Testis (tissue), 5 donors: ENCODE measurements at places on chromosomes 1 and 21. TPM values are rescaled to one million over a fixed set of nuclear protein-coding genes. Genes with fewer than 3 reads are reported as not detected.

The ZNF593OS gene
- 0.62 TPM for polyA plus RNA-seq

GRCh38 chr1:198254521-198254920, 97.7 kb downstream of the NEK7 start:
- no peak for DNase-seq

DNA sequence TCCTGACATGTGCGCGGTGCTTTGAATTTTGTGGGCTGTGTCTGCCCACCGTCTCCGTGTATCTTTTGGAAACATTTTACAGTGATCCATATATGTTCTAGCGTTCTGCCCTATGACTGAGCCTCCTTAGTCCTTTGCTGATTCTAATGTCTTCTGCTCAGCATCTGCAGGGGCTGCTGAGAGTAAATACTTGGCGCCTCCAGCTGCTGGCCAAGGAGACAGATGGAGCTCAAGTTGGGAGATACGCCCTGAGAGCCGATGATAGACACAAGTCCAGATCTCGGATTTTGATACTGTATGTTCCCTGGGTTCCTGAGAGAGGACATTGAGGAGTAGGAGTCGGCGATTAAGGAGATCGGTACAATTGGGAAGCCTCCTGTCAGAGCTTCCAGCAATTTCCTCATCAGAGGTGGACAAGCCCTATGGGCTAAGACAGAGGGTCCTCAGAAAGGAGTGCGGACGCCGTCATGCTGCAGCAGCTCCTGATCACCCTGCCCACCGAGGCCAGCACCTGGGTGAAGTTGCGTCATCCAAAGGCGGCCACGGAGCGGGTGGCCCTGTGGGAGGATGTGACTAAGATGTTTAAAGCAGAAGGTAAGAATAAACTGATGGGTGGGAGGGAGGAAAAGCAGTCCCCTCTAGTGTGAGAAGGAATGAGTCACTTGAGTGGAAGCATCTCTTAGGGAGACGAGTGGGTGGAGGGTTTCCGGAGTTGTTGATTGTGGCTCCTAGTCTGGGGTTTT, 390 bp downstream of the ZFP69B start:
- peak; percentile 15 for DNase-seq

- DNase-seq = no peak
Measured at GRCh38 chr1:58997637-58998036, 213.8 kb upstream of the JUN start.

The IL10RB gene
- polyA plus RNA-seq = 14.4 TPM

DNA sequence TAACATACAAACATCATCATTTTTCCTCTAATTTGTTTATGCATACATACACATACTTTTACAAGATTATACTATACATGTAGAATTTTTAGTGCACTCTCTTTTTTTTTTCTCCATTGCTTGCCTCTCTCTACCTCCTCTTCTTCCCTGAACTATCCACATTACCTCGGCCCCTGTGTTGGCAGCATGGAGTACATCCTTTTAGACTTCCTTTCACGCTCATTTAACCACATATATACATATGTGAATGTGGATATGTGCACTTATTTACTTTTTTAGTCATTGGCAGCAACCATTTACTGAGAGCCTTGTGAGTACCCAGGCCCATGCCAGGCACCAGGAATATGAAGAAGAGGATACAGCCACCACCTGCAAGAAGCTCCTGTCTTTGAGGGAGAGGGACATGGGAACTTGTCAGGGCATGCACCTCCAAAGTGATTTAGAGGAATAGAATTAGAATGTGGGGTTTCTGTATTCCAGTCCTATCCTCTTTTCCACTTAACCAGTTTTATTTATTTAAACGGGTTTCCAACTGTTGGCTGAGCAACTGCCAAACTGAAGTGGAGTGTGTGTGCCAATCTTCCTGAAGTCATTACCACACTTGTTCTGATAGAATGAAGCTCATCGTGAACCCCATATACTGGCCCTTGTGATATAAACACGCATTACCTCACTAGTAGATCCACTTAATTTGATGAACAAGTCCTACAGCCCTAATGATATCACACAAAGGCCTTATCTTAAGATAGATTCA, 212.6 kb downstream of the TNR start:
- no peak for DNase-seq

DNA sequence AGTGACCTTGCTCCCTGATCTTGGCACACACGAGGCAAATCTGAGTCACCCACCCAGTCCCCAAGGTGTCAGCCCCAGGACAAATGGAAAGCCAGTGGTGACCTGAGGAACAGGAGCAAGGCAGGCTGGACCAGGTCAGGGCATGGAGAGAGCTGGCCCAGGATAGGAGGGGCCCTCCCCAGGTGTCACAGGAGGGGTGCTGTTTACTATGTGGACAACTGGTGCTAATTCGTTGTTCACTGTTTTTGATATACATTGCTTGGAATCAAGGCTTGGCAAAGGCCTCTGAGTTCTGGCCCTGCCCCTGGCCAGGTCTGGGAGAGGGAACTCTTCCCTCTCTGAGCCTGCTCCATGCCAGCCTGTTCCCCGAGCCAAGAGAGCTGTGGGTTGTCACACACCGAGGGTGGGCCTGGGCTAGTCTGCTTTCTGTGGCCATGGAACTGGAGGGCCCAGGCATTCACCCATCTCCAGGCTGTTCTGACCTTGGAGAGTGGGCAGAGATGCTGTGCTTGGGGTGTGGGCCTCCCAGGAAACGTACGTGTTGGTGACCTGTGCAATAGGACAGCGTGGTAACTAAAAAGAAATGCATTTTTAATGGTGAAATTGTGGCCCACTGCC, 41.8 kb downstream of the CRYAA start:
- DNase-seq = peak; percentile 8

The ESPN gene
- polyA plus RNA-seq = 270 TPM

The HENMT1 gene
- polyA plus RNA-seq = 126 TPM

The DPM3 gene
- 77.7 TPM for polyA plus RNA-seq

The AIRE gene
- polyA plus RNA-seq = 0.16 TPM

DNA sequence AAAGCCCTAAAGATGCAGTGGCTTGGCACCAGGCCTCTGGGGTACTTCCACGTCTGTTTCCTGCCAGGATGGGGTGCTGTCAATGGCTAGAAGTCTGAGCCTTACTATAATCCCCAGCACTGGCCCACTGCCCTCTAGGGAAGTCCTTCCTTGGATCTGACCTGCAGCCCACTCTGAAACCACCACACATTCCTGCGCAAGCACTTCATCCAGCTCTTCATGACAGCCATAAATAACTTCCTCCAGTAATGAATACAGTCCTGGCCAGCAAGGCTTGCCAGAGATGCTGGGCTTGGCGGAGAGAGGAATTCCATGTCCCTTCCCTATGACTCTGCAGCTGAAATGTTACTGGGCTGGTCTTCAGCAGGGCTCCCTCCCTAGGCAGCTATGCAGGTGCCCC, 32.6 kb downstream of the ALPL start:
- no peak for DNase-seq

DNA sequence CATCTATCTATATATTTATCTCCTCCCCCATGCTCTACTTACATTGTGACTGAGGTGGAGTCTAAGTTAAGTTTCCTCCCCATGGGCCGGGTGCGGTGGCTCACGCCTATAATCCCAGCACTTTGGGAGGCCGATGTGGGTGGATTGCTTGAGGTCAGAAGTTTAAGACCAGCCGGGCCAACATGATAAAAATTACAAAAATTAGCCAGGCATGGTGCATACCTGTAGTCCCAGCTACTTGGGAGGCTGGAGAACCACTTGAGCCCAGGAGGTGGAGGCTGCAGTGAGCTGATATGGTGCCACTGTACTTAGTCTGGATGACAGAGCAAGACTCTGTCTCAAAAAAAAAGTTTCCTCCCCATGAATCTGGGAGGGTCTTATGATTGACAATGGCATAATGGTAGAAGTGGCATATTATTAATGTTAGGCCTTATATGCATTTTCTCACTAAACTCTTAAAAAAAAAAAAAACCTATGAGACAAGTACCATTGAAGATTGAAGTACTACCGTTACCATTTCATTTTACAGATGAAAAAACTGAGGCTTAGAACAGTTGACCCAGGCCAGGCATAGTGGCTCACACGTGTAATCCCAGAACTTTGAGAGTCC, 11.2 kb downstream of the F11R start:
- no peak for DNase-seq

The REN gene
- 2.2 TPM for polyA plus RNA-seq

DNA sequence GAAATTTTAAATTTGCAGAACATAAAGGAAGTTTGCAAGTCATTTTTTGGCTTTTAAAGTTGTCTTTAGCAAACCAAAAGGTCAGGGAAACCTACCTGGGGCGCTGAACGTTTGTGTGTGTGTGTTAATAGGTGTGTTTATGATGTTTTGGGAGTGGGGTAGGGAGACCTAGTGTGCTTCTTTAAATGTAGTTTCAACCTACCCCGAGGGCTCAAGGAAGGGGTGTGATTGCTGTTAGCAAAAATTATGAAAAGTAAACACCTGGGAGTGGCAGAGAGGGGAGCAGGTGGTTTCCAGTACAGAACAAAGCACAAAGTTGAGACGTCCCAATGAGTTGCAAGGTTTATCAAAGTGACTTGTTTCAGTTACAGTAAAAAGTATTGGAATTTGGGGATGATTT, 58.7 kb upstream of the WDR26 start:
- no peak for DNase-seq

The MXRA8 gene
- polyA plus RNA-seq = 63.3 TPM

DNA sequence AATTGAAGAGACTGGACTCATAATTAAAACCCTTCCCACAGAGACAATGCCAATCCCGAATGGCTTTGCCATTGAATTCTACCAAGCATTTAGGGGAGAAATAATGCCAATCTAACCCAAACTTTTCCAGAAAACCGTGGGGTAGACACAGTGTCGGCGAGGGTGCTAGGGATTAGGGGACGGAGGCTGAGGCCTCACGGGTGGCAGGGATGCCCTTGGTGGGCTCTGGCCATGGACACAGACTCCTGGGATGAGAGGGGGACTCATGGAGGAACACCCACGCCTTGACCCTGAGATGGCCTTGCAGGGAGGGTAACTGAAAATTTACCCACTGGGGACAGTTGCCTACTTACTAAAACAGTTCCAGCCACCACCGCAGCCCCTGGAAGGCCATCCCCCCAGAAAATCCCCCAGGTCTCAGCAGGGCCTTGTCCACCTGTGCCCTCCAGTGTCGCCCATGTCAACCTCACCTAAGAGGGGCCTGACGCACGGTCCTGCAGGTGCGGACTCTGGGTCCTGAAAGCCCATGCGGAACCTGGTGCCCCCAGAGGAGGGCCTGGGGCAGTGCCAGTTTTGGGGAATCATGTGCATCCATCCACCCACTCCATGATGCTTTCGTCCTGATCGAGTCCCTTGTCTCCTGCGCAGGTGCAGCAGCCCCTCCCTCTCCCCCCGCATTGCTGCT, 1.9 kb downstream of the KRTAP10-5 start:
- DNase-seq = no peak

GRCh38 chr1:203534526-203534925, 40.6 kb downstream of the OPTC start:
- DNase-seq = peak; percentile 74

The VSIG8 gene
- polyA plus RNA-seq = not detected

DNA sequence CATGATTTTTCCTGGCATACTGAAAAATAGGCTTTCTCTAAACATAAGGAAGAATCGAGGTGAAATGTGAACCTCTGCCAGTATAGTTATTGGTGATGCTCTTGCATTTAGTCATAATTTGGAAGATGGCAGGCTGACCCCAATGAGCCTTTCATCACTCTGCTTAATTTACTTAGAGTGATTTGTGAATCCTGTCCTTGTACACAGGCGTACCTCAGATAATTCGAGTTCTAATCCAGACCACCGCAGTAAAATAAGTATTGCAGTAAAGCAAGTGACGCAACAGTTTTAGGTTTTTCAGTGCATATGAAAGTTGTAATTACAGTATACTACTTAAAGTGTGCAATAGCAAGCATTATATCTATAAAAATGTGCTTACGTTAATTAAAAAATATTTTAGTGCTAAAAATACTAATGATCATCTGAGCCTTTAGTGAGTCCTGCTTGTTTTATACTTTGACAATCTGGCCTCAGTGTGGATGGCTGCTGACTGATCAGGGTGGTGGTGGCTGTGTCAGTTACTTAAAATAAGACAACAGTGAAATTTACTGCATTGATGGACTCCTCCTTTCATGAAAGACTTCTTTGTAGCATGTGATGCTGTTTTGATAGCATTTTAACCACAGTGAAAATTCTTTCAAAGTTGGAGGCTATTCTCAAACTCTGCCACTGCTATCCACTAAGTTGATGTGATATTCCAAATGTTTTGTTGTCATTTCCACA, 1.7 kb downstream of the PKNOX1 start:
- no peak for DNase-seq

The MRAP gene
- polyA plus RNA-seq = 4.0 TPM
